ENCODE measurements at places on chromosomes 7 and 10.

DNA sequence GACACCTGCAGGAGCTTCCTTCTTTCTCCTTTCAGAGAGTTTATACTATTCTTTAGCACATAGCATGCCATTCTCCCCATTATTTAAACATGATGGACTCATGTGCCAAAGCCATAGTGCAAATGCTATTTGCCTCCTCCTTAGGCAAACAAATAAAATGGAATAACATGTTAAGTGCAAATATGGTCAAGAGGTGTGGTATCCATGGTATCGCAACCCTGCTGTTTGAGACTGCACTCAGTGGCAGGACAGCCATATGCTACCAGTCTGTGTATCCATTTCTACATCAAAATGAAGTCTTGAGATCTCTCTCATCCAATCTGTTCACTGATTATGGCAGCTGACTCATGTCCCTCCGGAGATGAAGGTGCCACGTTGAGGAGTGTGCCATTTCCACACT is 22.8 kb downstream of the HEPACAM2 start:
- DNase-seq, result no peak

DNA sequence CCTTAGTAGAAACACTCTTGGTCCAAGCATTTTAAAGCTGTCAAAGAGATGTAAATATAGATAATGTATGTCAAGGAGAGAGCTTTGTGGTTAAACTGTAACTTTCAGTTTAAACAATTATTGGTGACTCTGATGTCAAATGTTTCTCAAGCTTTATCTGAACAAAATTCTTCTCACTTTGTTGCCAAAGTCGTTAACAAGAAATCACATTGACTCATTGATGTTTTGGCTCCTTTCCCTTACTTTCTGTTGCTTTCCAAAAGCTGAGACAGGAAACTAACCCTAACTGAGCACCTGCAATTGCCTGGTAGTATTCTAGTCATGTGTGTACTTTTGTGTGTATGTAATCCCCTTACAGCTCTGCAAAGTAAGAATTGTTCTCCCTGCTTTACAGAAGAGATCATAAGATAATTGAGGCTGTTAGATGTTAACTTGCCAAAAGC is 108.5 kb downstream of the CFTR start:
- DNase-seq, result peak; percentile 16

- no peak for DNase-seq
Observed at GRCh38 chr10:58322835-58323209, 12.0 kb upstream of the UBE2D1 start.

DNA sequence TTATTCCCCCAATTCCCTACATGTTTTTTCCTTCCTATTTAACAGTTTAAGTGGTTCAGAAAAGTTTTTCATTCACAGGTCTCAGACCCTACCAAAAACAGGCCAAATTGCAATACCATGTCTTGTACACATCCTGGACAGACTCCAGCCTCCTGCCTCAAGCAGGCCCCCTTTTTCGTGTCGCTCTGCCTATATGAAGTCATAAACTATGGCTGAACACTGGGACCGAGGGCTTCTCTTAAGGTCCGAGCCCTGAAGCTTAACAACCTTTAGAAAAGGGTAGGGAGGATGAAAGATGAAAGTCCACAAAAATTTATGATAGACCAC is 1.4 kb downstream of the FBXW4 start:
- DNase-seq, result peak; percentile 72

- DNase-seq, result no peak
Observed at GRCh38 chr10:100807241-100807951, 62.0 kb downstream of the PAX2 start.

DNA sequence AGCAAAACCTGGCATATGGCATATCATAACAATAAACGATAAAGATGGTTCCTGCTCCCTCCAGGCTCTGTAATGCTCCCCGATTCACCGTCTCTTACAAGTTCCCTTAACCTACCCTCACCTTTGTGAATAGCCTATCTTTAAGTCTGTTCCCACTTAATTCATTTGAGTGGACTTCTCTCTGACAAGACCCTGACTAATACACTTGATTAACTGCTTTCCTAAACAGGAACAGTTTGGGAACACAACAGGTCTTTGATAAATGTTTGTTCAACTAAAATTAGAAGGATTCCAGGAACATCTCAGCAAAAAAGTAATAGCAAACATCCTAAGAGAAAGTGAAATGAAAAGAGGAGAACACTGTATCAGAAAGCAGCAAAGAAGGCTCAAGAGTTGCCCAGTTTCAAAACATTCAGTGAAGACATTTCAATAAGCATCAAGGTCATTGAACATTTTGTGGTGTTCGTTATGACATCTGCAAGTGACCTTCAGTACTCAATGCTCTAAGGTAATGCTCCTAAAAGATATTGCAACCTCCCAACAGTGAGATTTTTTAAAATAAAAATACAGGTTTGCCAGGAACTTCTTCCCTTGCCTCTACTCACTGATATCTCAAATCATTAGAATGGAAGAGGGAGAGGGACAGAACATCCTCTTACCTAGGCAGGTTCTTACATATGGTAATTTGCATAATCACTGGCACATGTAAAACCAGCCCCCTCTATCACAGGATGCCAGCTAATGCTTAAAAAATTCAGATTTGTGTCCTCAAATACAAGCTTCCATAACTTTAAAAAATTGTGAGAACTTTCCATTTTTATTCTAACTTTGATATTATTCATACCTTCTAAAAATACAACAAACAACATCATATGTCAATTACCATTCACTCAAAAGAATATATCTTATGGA is 11.4 kb upstream of the ARHGAP12 start:
- peak; percentile 53 for DNase-seq

GRCh38 chr7:133452577-133452976 is 199.7 kb downstream of the EXOC4 start:
- DNase-seq, result peak; percentile 26

DNA sequence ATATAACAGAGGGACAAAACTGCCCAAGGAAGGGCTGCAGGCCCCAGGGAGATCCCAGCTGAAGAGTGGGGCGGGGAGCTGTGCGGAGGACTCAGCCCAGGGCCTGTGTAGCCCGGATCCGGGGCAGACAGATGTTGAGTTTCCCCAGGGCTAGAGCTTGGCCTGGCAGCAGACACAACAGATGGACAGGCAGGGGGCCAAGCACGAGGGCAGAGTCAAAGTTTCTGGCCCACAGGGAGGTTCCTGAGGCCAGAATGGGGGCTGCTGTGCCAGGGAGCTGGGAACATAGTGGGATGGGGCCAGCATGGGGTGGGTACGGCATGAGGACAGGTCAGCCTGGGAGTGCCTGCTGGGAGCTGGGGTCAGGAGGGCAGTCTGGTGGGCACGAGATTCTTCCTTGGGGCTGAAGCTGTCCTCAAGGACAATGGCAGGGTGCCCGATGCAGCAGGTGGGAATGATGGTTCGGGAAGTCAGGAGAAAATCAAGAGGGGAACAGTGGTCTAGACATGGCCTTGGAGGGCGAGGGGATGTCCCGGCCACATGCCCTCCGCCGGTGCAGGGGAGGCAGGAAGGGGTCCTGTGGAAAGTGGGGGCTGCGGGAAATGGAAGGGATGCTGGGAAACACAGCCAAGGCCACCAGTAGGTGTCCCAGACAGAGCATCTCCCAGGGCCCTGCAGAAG is 519.1 kb upstream of the FOXK1 start:
- no peak for DNase-seq

DNA sequence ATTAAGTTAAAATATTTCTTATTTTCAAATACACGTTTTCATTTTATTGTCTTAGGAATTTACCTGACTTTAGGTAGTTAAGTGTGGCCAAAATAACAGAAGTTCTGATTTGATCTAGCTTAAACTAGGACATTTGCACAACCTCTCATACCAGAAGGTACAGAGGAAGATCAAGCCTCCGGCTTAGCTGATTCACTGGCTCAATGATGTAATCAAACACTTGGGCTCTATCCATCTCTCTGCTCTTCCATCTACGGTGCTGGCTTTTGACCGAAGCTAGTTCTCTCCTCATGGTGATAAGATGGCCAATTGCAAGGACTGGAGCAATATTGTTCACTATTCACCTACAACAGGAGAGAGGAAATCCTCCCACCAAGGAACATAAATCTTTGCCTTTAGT is 12.2 kb upstream of the HYCC1 start:
- no peak for DNase-seq

- no peak for DNase-seq
Observed at GRCh38 chr7:95963446-95963990, 191.2 kb downstream of the DYNC1I1 start.

DNA sequence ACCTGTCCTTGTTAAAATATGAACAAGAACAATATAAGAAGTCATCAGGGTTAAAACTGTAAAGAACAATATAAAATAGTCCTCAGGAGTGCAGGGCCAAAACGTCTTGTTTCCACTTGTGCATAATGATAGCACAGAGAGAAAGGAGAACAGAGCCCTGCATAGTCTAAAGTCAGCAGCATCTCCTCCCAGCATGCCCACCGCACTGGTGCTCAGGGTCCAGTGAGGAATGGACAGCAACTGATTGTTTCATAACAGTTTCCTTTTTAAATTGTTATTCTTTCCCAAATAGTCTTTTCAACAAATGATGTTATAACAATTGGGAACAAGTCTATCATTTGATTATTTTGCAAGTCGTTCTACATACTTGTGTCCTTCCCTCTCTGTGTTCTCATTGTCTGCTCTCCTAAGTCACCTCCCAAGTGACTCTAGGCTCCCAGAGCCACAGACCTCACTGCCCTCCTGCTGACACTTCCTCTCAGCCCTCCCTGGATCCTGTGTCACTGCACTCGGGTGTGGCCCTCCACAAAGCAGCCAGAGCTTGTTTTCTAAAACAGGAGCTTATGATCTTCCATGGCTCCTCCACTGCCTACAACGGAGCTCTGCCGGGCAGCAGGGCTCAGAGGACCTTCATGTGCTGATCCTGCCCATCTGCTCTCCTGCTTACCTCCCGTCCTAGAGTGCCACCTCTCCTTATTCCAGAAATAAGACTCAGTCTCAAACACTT is 27.6 kb downstream of the COBL start:
- DNase-seq, result no peak

DNA sequence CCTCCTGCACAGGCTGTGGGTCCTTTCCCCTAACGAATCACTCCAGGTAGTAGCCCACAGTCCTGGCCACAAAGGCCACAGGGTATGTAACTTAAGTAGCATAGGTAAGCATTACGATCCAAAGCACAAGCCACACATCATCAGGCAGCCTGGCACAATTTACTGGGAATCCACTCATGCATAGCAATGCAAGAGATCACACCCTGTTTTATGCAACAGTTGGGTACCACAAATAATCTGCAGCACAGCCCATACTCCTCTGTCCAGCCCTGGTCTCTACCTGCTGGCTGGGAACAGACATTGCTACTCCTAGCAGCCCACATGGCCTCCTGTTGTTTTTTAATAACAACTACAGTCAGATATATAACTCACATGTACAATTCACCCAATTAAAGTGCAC is 34.3 kb downstream of the SRPK2 start:
- DNase-seq, result no peak

DNA sequence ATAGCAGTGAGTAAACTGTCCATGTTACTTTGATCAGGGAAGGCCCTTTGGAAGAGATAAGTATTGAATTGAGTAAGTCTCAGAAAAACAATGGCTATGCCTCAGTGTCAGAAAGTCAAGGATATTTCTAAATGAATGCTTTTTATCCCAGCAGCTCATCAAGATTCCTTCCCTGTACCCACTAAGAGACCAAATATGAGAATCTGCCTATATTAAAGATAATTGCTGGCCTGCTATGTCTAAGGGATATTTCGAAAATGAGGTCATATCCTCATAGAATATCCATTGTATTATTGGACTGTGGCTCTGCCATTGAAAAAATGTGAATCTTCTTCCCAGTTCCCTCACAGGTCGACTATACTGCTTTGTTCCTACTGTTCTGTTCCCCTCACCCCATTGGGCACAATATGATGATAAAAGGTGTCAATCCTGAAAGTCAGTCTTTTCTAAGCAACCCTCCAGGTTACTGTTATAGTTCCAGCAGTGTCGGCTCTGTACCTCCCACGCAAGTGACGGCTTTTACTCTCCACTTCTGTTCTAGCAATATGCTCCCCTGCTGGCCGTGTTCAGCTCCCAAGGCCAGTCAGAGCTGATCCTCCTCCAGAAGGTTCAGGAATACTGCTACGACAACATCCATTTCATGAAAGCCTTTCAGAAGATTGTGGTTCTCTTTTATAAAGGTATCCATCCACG is 51.7 kb downstream of the BZW2 start:
- peak; percentile 77 for DNase-seq

- no peak for DNase-seq
Observed at GRCh38 chr10:44958898-44959246, 730 bp upstream of the RASSF4 start.

GRCh38 chr10:71852355-71852937 is 1.4 kb upstream of the PSAP start:
- DNase-seq, result no peak

GRCh38 chr7:85829817-85830432 is 643.1 kb upstream of the SEMA3D start:
- peak; percentile 38 for DNase-seq

DNA sequence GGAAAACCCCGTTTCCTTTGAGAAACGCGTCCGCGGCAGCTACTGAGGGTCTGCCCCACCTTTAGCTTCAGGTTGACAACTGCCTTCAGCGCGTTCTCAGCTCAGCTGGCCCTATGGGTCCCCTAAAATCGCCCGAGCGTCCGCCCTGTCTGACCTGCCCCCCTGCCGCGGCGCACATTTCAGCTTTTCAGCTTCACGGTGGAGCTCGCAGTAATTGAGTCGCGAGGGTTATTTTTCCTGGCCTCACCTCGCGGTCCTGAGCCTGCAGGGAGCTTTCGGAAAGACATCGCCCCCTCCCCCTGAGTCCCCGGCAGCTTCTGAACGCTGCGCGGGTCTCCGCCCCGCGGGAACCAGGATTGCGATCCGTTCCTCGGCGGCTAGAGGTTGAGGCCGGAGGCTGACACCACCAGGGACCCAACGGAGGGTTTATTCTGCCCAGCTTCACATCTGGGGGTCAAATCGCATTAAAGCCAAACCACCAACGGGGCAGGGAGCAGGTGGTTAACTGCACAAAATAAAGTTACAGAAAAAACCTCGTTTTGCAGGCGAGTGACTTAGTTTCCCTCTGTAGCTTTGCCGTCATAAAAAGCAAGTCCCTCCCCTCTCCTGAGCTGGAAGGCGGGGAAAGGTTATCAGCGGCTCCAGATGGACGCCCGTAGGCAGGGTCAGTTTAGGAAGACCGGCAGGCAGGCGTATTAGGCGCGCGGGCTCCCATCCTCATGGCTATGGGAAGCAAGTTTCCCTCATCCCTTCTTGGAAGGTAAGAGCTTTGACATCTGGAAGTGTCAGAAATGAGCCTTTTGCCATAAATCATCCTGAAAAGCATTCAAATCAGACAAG is 11.0 kb downstream of the TWIST1 start:
- DNase-seq, result peak; percentile 54

GRCh38 chr10:68665841-68666240 is 55.2 kb upstream of the CCAR1 start:
- peak; percentile 81 for DNase-seq

GRCh38 chr7:95436407-95436806 is 1.6 kb upstream of the PON2 start:
- no peak for DNase-seq

Data from fibroblast of skin of right biceps (primary cell).